ENCODE measurements at places on chromosomes 5 and 9. TPM values are rescaled to one million over a fixed set of nuclear protein-coding genes. Genes with fewer than 3 reads are reported as not detected.

The PTGS1 gene
- total RNA-seq, result 5.2 TPM

The COL15A1 gene
- total RNA-seq, result 1.6 TPM

The WDR38 gene
- not detected for total RNA-seq

The PKD2L2 gene
- not detected for total RNA-seq

The FOXD4L3 gene
- total RNA-seq, result not detected

The BTNL3 gene
- total RNA-seq, result not detected

The TRAF2 gene
- total RNA-seq, result 11.8 TPM

Data from vein endothelial cell (primary cell).